Naive thymus-derived CD8-positive, alpha-beta T cell (primary cell): ENCODE measurements at places on chromosomes 3 and 15.

- no peak for DNase-seq
These were observed 9.2 kb upstream of the ACAN start for GRCh38 chr15:88794001-88794400.

DNA sequence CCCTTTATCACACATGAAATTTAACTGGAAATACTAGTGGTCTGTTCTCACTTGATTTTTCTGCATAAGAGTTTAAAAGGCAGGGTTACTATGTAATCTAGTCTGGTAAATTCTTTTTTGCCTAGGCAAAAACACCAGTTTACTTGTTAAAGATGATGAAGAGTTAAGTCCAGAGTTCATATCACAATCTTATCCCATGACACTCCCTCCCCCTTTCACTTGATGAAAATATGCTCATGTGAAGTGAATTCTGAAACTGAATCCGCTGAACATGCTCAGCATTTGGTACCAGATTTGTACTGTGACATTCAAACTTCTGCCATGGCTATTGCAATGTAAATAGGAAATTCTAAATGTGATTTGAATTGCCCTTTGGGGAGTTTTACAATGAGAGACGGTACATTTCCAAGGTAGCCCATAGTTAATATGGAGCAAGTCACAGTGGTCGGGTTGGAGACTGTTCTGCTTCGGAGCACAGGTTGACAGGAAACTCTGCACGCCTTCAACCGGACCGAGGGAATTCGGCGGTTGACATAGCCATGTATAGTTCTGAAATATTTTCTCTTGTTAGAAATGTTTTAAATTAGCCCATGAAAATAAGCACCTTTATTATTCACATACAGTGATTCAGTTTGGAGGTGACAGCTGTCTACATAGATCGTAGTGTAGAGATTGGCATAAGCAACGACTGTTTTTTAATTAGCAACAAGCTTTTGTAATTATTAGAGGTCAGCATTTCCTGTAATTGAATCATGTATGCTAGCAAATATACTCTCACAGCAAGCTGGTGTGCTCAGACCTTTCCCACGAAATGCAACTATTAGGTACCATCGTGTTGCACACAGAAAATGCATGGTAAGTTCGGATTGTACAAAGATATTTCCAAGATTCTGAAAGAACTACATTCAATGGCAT lies 768.6 kb upstream of the GOLIM4 start:
- DNase-seq, result no peak

- DNase-seq, result peak; percentile 29
These were observed 718 bp downstream of the BNIP2 start for GRCh38 chr15:59688423-59688781.

DNA sequence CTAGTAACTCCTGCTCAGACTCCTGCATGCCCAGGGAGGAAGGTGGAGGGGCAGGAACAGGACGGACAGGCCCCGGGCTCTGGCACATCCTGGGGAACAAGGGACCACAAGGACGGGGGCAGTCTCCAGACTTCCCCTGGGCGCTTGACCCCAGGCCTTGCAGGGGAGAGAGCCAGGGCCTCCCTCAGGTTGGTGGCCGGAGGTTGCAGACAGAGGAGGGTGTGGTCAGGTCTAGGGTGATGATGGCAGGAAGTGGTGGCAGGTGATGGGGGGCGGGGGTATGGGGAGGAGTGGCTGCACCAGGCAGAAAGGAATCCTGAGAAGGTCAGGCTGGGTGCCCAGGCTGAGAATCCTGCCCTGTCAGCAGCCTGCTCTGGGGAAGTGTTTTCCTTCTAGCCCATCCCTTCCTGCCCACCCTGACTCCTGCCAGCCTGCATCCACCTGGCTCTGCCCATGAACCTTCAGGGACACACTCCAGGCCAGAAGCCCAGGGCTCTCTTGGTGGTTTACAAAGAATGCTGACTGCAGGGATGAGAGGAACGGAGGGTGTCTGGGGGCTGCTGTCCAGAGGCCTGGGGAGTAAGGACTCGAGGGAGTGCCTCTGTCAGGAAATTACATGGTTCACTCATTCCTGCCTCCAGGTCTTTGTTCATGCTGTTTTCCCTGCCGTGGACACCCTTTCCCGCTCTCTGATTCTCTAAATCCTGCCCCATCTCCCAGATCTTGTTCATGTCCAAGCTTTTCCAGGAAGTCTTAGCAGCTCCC lies 15.8 kb downstream of the LOXL1 start:
- no peak for DNase-seq

DNA sequence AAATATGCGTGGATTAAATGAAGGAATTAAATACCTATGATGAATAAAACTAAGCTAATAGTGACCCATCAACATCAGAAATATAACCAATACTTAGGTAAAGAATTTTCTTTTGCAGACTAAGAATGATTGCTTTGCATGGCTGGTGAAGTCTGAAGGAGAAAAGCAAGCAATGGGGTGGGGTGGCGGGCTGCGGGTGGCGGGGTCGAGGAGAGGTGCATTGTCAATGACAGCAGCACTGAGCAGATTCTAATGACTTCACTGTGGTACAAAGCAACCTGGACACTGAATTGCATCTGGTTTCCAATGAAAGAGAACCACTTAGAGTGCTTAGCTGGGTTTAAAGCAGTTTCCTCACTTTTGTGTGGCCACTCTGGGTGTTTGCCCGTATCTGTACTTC lies 171.5 kb upstream of the IL12A start:
- no peak for DNase-seq

DNA sequence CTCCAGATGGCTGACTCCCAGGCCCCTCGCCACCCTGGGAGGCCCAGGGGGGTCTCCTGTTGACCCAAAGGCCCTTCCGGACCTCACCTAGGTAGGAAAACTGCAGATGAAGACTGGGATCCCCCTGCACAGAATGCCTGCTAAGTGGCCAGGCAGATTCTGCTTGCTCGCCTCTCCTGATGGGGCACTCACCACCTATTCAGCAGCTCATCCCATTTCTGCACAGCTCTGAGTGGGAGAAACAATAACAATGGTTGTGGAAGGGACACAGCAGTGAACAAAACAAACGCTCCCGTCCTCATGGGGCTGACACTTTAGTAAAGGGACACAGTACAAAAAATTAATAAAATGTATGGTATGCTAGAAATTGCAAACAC lies 24.9 kb upstream of the FGD5 start:
- DNase-seq, result no peak

GRCh38 chr15:48242015-48242414 lies 35.9 kb downstream of the SLC12A1 start:
- DNase-seq, result no peak

DNA sequence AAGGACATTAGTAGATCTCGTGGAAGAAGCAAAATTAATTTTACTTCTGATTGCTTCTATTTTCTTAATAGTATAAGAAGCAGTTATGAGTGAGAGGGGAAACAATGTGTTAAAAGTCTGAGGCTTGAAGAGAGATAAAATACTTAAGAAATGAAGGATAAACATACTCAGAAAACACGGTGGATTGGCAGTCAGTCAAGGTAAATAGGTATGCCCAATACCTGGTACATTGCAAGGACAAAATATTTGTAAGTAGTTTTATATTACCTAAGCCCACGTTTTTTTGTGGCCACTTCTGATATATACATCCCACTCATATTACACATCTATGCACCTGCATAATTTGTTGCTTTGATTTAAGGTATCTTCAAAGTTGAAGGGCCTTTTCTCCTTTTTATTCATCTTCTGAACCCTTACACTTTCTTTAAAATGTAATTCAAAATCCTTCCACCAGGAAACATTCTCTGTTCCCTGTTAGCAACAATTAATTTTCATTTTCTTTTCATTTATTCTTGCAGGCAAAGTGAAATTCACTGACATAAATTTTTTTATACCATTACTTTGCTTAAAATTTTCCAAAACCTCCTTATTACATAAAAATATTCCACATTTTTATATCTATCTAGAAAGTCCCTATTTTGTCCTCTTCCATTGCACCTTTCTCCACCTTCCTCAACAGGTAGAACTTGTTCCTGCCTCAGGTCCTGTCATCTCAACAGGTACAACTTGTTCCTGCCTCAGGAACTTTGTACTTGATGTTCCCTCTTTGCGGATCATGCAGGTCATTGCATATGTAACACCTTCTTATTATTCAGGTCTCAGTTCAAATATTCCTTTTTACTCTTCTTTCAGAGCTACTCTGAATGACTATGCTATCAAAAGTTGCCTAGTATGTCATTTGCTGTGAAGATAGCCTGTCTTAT lies 755.7 kb upstream of the ALCAM start:
- no peak for DNase-seq

DNA sequence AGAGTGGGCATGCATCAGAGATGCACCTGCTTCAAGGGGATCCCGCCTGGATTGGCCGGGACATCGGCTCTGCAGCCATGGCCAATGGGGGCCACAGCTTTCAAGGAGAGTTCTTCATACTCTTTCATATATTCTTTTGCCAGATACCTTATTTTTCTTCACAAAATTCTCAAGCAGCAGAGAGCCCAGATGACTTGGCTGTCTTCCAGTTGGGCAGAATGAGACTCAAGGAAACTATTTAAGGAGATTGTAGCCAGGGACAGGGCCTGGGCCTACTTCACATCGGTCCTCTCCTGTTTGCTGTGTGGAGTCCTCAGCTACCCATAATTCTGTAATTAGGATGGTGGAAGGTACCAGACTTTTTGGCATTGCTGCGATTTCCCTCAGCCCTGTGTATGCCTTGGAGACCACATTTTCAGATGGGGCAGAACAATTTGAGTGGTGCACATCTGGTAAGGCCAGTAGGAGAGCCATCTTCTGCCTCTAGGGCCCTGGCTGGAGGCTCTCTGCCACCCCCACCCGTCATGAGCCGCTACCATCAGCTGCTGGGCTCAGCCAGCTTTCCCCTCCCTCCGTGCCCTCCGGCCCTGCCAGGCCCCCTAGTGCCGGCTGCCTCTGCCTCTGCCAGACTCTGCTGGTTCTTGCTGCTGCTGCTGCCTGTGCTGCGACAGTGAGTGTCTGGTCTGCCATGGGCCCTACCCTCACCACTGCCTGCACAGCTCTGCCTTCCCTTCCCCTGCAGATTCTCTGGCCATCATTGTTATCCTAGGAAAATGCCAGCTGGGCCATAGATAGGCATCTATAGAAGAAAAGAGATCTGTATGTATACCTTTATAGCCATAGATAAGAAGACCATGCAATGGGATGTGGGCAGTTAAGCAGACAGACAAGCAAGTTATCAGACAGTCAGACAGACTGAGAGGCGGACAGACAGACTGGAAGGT lies 6.7 kb downstream of the PLIN1 start:
- DNase-seq, result no peak

DNA sequence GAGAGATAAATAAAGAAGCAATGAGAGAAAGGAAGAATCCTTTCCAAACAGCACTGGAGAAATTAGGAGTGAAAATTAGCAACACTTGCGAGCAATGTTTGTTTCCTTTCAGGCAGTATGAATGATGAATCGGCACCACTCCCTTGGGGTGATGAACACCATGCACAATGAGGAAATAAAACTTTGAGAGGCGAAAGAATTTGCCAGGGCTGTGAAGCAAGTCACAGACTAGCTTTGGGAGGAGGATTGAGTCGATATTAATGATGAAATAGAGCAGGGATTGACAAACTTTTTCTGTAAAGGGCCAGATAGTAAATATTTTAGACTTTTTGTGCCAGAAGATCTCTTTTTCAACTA lies 237.7 kb downstream of the AGBL1 start:
- DNase-seq, result no peak

DNA sequence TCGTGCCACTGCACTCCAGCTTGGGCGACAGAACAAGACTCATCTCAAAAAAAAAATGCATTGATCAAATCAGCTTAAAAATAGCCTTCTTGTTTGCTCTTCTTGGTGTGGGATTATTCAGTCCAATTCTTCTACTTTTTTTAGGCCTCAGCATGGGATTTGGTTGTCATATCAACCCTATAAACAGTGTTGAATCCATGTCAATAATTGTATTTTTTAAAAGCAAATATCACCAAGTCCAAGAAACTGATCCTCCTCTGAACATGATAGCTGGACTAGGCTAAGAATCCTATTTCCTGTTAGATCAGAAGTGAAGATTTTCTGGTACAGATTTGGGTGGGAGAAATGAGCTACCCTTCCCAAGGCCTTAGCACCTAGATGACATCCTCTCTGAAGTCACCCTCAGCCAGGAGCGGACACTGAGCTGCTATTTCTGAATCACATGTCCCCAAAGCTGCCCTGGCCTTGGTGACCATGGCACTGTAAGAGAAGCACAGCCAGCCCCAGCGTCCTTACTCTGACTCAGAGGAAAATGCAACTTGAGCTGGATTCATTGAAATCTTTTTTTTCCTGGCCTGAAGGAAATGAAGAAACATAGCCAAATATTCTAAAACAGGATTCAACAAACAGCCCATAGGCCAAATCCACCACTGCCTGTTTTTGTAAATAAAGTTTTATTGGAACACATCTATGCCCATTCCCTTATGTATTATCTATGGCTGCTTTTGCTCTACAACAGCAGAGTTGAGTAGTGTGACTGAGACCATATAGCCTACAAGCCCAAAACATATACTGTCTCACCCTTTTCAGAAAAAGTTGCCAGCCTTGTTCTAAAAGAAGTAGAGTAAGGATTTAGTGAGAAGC lies 215.9 kb upstream of the CTDSPL start:
- DNase-seq, result no peak

DNA sequence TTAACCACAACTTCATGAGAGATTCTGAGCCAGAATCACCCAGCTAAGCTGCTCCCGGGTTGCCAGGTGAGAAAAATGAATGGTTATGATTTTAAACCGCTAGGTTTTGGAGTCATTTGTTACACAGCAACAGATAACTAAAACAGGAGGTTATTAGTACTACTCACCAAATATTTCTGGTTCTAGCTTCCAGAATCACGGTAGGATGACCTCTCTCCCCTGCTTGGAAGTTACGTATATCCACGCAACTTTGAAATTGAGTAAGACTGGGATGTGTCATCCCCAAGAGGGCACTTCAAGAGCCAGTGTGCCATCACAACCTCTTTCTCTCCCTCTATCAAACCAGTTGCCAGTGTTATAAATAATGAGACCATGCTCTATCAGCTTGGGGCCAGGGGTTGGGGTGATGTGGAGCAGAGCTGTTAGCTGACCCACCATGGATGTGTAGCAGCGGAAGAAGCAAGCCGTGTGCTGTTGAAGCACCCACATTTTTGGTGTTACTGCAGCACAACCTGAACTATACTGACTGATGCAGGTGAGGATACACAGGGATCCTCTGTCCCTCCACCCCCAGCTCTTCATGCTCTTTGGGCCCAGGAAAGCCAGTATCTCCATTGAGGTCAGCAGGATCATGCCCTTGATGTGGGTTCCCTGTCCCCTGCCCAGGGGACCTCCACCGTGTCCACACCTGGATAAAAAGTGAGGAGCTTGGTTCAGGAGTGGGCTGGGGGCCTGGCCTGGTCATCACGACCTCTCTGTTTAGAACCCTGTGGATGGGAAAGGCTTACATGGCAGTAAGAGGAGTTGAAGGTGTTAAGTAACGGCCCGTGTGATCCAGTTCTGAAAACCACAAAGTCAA lies 19.4 kb upstream of the ALDH1A3 start:
- DNase-seq, result no peak

- no peak for DNase-seq
These were observed 4.4 kb downstream of the ADAMTS17 start for GRCh38 chr15:100337096-100338044.
